ENCODE measurements at places on chromosomes 13 and 19. TPM values are rescaled to one million over a fixed set of nuclear protein-coding genes. Genes with fewer than 3 reads are reported as not detected.

DNA sequence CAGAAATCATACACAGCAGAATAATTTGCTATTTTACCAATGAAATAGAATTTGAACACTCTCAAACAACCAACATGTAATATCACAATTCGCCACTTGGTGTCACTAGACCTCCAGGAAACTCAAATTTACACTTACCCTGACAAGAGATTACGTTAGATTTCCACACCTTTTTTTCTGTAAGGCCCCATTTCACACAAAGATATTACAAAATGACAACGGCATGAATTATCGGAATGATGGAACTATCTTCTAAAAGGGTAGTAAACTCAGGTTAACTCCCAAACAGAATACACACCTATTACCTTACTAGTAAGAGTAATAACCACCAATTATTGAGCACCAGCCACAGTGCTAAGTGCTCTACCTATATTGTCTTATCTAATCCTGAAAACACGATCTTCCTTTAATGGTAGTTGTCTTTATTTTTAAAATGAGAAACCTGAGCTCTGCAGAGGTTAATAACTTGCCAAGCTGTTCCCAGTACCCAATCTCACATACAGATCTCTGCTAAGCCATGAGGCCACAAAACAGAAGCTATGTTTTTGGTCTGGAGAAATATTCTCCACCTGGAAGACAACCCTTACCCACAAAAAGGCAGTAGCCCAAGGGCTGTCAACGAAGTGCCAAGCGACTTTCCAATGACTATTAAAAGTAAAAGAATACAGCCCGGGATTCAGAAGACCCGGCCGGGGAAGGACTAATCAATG, 152.4 kb downstream of the DCLK1 start:
- no peaks in the 10 kb centered on the region for H3K36me3 ChIP-seq
- no peaks in the 10 kb centered on the region for H3K27me3 ChIP-seq
- H3K4me1 ChIP-seq, result no peaks in the 10 kb centered on the region
- DNase-seq, result peak; percentile 1
- H3K4me3 ChIP-seq, result no peak overlapping the region
- H3K27ac ChIP-seq, result no peak overlapping the region

GRCh38 chr13:98056839-98057410, 86.0 kb upstream of the FARP1 start:
- no peaks in the 10 kb centered on the region for H3K4me1 ChIP-seq
- H3K27me3 ChIP-seq, result no peaks in the 10 kb centered on the region
- DNase-seq, result no peak
- no peak overlapping the region for H3K27ac ChIP-seq

GRCh38 chr13:45296259-45296658, 44.7 kb downstream of the TPT1 start:
- peak; percentile 63 for DNase-seq
- H3K27ac ChIP-seq, result peak overlapping the region; percentile 74
- peak overlapping the region; percentile 66 for H3K4me3 ChIP-seq
- H3K27me3 ChIP-seq, result no peaks in the 10 kb centered on the region

DNA sequence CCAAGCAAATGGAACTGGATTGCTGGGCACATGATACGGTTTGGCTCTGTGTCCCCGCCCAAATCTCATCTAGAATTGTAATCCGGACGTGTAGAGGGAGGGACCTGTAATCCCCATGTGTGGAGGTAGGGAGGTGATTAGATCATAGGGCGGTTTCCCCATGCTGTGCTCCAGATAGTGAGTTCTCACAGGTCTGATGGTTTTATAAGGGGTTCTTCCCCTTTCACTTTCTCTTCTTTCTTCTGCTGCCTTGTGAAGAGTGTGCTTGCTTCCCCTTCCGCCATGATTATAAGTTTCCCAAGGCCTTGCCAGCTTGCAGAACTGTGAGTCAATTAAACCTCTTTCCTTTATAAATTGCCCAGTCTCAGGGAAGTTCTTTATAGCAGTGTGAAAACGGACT, 32.6 kb upstream of the MTIF3 start:
- H3K36me3 ChIP-seq, result no peaks in the 10 kb centered on the region
- H3K4me3 ChIP-seq, result no peak overlapping the region
- H3K27ac ChIP-seq, result no peak overlapping the region
- DNase-seq, result no peak

GRCh38 chr13:74128156-74128767, 5.9 kb downstream of the KLF12 start:
- H3K4me3 ChIP-seq, result peak overlapping the region; percentile 98
- no peaks in the 10 kb centered on the region for H3K36me3 ChIP-seq
- H3K4me1 ChIP-seq, result peaks cover 54% of the 10 kb centered on the region
- peak overlapping the region; percentile 93 for H3K27ac ChIP-seq
- H3K27me3 ChIP-seq, result no peaks in the 10 kb centered on the region

- H3K36me3 ChIP-seq, result no peaks in the 10 kb centered on the region
- no peak overlapping the region for H3K27ac ChIP-seq
- H3K4me3 ChIP-seq, result no peak overlapping the region
Measured at GRCh38 chr19:10892256-10892655, 20.9 kb downstream of the CARM1 start.

DNA sequence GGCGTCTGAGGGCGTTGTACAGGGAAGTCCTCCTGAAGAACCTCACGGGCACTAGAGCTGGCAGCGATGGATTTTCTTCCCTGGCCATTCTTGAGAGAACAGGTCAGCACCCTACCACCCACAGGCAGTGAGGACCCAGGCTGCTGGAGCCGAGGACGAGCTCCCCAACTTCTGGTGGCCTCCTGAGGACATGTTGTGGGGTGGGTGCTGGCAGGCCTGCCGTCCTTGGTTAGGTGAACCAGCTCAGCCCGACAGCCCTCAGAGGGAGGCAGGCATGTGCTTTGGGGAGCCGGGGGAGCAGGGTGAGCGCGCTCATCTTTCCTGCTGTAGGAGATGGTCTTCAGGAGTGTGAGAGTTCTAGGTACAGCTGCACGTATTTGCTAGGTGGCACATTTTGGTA, 15.4 kb downstream of the LYL1 start:
- no peaks in the 10 kb centered on the region for H3K36me3 ChIP-seq
- H3K4me3 ChIP-seq, result no peak overlapping the region
- DNase-seq, result no peak
- no peaks in the 10 kb centered on the region for H3K4me1 ChIP-seq
- H3K27me3 ChIP-seq, result no peaks in the 10 kb centered on the region

- no peak overlapping the region for H3K27ac ChIP-seq
- no peaks in the 10 kb centered on the region for H3K27me3 ChIP-seq
- no peaks in the 10 kb centered on the region for H3K36me3 ChIP-seq
- DNase-seq, result no peak
- H3K4me1 ChIP-seq, result no peaks in the 10 kb centered on the region
Measured at GRCh38 chr13:92769046-92769445, 457.6 kb upstream of the GPC6 start.

DNA sequence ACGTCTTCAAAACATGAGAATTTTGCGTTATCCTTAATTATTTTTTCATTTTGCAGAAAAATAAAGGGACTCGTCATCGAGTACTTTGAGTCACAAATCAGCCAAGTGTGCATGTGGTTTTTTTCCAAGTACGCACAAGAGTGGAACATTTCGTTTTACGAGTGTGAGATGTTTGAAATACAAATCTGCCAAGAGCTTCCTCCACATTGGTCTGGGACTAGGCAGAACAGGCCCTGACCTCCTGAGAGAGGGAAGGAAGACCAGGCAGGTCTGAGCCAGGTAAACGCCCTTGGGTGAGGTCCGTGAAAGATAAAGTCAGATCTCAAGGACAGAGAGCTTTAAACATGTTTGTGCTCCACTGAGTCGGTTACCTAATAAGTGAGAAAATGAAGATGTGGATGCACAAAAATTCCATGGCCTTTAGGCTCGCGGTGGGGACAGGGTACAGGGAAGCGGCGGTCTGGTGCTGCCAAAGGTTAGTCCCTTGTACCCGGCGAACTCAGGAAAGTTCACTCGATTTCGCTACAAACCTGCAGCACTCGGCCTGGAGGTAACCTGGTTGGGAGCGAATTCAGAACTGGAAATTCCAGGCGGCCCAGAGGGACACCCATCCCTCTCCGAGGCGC, 473 bp upstream of the ITM2B start:
- peaks cover 46% of the 10 kb centered on the region for H3K4me1 ChIP-seq
- H3K4me3 ChIP-seq, result peak overlapping the region; percentile 90
- peaks cover 8% of the 10 kb centered on the region for H3K36me3 ChIP-seq
- H3K27ac ChIP-seq, result peak overlapping the region; percentile 92
- H3K27me3 ChIP-seq, result peaks cover 2% of the 10 kb centered on the region

GRCh38 chr13:113670541-113670940, 3.5 kb downstream of the GRK1 start:
- no peaks in the 10 kb centered on the region for H3K36me3 ChIP-seq
- no peak overlapping the region for H3K27ac ChIP-seq
- DNase-seq, result no peak
- H3K4me3 ChIP-seq, result no peak overlapping the region

DNA sequence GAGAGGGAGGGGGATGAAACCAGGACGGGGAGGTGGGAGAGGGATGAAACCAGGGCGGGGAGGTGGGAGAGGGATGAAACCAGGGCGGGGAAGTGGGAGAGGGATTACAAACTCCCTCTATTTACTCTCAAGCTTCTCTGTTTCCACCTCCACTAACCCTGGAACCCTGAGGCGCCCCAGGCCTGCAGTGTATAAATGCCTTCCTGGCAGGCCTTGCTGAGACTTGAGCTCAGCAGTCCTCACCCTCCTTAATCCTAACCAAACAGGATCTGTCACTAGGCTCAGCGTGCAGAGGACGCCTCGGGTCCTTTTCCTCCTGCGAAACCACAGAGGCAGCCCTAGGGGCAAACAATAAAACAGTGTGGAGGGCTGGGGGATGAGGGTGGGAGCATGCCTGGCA, 32.1 kb upstream of the OR1M1 start:
- no peaks in the 10 kb centered on the region for H3K27me3 ChIP-seq
- no peak for DNase-seq
- H3K4me3 ChIP-seq, result no peak overlapping the region
- no peaks in the 10 kb centered on the region for H3K36me3 ChIP-seq

GRCh38 chr19:47447470-47448359, 24.0 kb downstream of the SLC8A2 start:
- peak; percentile 58 for DNase-seq
- peaks cover 44% of the 10 kb centered on the region for H3K4me1 ChIP-seq
- H3K36me3 ChIP-seq, result no peaks in the 10 kb centered on the region
- H3K27me3 ChIP-seq, result peaks cover 6% of the 10 kb centered on the region
- no peak overlapping the region for H3K27ac ChIP-seq

DNA sequence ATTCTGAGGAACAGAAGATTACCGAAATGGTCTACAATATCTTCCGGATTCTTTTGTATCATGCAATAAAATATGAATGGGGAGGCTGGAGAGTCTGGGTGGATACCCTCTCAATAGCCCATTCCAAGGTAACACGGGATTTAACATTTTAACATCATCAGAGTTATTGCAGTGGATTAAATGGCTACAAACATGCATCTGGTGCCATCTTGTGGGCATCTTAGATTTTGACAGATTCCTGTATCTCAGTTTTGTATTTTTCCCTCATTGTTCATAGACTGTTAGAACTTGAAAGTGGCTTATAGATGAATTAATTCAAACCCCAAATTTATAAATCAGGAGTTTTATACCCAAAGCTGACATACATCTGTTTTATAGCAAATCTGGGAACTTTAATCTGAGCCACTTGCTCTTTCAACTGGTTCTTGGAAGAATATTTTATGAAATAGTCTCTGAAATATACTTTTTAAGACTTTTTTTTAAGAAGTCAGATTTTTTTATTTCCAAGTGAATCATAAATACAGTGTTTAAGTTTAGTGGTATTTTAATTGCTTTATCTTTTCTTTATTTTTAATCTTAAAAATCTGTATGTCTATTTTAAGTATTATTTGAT, 215.2 kb downstream of the NBEA start:
- DNase-seq, result no peak
- H3K27ac ChIP-seq, result no peak overlapping the region
- no peak overlapping the region for H3K4me3 ChIP-seq
- no peaks in the 10 kb centered on the region for H3K4me1 ChIP-seq
- no peaks in the 10 kb centered on the region for H3K27me3 ChIP-seq

DNA sequence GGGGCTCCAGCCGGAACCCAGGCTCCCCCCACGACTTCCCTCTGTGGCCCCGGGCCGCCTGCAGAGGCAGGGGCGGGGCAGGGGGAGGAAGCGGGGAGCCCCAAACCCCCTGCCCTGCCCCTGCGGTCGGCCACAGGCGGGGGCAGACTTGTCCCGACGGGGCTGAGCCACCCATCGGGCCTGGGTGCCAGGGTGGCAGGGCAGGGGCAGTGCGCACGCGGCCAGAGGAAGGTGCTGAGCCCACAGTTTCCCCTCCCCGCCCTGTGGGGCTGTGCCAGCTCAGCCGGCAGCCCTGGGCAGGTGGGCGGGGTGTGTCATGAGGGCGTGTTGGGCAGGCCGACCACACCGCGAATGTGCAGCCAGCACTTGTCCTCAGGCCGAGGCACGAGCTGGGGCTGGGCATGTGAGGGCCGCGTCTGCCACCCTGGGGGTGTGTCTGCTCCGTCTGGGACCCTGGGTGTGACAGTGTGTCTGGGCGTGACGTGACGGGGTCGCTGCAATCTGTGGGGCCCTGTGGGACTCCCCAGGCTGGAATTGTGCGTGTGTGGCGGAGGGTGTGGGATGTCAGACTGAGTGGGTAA, 17.7 kb downstream of the CCDC97 start:
- H3K27me3 ChIP-seq, result no peaks in the 10 kb centered on the region
- H3K4me3 ChIP-seq, result peak overlapping the region; percentile 68

DNA sequence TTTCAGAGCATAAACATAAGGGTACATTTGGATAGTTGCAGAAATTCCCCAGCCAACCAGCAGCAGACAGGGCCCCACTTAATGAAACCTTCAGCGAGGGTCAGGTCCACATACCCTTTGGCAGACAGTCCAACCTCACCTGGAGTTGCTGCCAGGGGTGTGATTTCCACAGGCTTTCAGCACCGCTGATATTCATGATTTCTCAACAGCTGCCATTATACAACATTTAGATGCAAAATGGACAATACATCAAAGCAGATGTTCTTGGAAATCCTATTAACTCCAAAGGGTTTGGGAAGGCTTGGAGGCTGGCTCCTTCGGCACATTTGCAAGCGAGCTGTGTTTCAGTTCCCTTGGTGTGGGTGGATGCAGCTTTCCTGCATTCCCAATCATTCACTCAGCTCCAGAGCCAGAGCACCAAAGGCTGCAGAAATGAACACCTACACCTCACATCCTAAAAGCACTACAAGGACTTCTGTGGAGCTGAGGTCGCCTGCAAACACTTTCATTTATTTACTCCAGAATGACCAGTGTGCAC, 147.2 kb upstream of the VSTM2B start:
- no peak overlapping the region for H3K27ac ChIP-seq
- no peak for DNase-seq
- H3K27me3 ChIP-seq, result no peaks in the 10 kb centered on the region
- H3K4me3 ChIP-seq, result no peak overlapping the region
- H3K36me3 ChIP-seq, result no peaks in the 10 kb centered on the region
- H3K4me1 ChIP-seq, result no peaks in the 10 kb centered on the region

- no peaks in the 10 kb centered on the region for H3K27me3 ChIP-seq
- no peaks in the 10 kb centered on the region for H3K36me3 ChIP-seq
- peak; percentile 69 for DNase-seq
- peaks cover 5% of the 10 kb centered on the region for H3K4me1 ChIP-seq
- peak overlapping the region; percentile 56 for H3K4me3 ChIP-seq
Measured at GRCh38 chr13:75365724-75366173, 116.2 kb downstream of the TBC1D4 start.

GRCh38 chr13:110538632-110539031, 22.9 kb downstream of the RAB20 start:
- no peaks in the 10 kb centered on the region for H3K36me3 ChIP-seq
- no peaks in the 10 kb centered on the region for H3K27me3 ChIP-seq
- H3K27ac ChIP-seq, result no peak overlapping the region
- no peak for DNase-seq

Gene NPAS1
- 1.5 TPM for total RNA-seq

Gene DMKN
- total RNA-seq, result not detected

Gene ZNF486
- total RNA-seq, result 3.7 TPM

Gene MATK
- total RNA-seq, result 1.4 TPM

Gene APOC1
- total RNA-seq, result not detected

Gene DIRAS1
- not detected for total RNA-seq

Gene PODNL1
- not detected for total RNA-seq

Gene ZNF541
- total RNA-seq, result 0.52 TPM

Gene PCP2
- 2.4 TPM for total RNA-seq

Measured in CD4-positive, CD25-positive, alpha-beta regulatory T cell (primary cell).